Central memory CD4-positive, alpha-beta T cell (primary cell): ENCODE measurements at places on chromosomes 4 and X.

- no peak for DNase-seq
Measured at GRCh38 chrX:12974305-12974795, 560 bp upstream of the TMSB4X start.

- no peak for DNase-seq
Measured at GRCh38 chr4:1462768-1463075, 56.5 kb upstream of the NKX1-1 start.

DNA sequence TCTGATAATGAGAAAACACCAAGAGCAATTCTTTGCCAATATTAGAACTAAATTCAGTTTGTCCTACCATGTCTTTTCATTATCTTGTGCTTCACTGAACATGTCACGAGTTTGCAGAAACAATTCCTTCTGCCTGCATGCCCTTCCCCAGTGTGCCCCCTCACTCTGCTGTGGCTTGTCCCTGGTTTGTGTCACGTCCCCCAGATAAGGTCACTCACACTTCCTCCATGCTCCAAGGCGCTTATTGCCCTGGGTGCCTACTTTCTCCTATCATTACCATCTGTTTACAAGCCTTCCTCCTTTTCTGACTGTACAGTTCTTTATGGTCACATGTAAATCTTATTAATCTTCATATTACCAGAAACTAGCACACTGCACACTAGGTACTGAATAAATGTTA lies 394.1 kb downstream of the KCNIP4 start:
- DNase-seq = no peak

DNA sequence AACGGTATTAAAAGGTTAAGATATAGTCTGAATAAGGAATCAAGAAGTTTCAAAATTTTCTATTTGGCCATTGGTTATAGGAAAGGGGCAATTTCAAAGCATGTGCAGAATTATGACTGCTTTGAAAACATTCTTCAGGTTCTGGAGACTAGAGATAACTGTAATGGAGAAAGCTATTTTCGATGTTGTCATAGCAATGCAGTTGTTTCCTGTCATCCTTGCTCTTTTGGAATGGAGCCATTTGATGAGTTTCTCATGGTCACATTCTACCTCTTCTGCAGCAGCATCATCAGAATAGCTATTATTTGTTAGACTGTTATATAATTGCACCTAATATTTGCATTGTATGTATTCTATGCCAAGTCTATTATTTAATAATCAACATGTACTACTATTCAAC lies 368.2 kb upstream of the NR3C2 start:
- no peak for DNase-seq

DNA sequence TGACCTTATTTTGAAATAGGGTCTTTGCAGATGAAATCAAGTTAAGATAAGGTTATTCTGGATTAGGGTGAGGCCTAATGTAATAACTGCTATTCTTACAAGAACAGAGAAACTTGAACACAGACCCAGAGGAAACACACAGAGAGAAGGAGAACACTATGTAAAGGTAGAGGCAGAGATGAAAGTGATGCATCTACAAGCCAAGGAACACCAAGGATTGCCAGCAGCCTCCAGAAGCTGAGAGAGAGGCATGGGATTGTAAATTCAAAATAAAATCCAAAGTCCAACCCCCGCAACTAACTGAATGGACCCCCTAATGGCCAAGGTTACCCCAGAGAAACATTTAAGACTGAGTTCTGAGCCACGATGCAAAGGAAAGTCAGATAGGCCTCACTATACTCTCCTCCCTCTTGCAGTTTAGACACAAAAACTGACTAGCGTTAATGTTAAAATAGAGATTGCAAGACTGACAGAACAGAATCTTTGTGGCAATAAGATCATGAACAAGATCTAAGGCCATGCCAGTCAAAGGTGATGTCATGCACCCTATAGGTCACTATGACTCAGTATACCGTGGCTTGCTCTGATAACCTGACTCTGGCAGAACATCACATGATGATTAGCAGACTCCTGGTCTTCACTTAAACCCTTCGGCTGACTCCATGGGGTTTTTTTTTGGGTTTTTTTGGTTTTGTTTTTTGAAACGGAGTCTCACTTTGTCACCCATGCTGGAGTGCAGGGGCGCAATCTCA lies 42.9 kb downstream of the DDX60L start:
- no peak for DNase-seq

GRCh38 chrX:43000121-43000520 lies 222.2 kb upstream of the PPP1R2C start:
- no peak for DNase-seq

DNA sequence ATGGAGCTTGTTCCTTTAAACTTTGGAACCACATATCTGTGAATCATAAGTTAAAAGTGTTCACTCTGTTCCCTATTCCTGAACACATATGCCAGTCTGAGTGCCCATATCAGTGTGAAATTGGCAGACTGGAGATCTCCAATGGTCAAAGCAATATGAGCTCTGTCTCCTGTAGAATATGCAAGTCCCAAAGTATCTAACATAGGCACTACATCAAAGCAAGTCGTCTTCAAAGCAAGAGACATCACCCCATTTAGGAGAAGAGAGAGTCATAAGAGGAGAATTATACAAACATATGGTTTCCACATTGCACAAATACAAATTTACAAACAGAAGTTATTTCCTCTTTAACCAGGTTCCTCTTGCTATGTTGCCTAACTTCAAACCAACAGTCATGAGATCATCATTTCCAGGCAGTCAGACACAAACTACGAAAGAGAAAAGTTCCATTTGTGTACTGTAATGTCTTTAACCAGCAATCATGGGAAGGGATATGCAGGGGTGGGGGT lies 9.9 kb upstream of the GK start:
- DNase-seq = no peak

GRCh38 chr4:155529272-155529671 lies 137.4 kb upstream of the GUCY1A1 start:
- no peak for DNase-seq

- no peak for DNase-seq
Measured at GRCh38 chr4:78190068-78190467, 132.9 kb downstream of the FRAS1 start.

GRCh38 chr4:127555106-127555505 lies 77.7 kb upstream of the INTU start:
- no peak for DNase-seq

- no peak for DNase-seq
Measured at GRCh38 chr4:150381609-150382008, 200.3 kb upstream of the MAB21L2 start.

- no peak for DNase-seq
Measured at GRCh38 chrX:63330681-63331080, 20.5 kb downstream of the SPIN4 start.

DNA sequence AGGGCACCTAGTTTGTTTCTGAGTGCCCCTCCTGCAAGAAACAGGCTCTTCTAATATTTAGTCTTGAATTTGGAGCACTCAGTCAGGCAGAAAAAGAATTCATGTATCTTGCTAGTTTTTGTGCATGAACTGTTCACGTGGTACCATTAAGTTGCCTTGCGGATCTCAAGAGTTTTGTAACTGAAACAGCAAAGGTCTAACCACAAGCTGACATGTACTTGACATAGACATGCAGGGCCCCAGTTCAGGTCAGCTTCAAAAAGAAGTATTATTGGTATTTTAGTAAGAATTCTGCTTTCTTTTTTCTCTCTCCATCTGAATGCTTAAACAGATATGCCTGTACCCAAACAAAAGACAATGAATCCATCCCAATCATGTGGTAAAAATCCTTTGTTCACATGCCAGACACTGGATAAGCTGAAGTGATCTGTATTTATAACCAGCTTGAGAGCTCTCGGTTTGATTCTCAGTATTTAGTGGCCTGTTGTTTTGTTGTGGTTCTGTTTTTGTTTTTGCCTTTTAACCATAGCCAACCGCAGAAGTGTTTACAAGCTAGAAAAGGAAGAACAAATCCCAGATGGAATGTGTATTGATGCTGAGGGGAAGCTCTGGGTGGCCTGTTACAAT lies 13.0 kb downstream of the RGN start:
- DNase-seq = no peak

- peak; percentile 45 for DNase-seq
Measured at GRCh38 chrX:40174001-40174853, 76.5 kb upstream of the BCOR start.

GRCh38 chr4:18398661-18399060 lies 377.1 kb upstream of the LCORL start:
- no peak for DNase-seq

- DNase-seq = no peak
Measured at GRCh38 chr4:54783402-54784110, 125.8 kb downstream of the KIT start.

DNA sequence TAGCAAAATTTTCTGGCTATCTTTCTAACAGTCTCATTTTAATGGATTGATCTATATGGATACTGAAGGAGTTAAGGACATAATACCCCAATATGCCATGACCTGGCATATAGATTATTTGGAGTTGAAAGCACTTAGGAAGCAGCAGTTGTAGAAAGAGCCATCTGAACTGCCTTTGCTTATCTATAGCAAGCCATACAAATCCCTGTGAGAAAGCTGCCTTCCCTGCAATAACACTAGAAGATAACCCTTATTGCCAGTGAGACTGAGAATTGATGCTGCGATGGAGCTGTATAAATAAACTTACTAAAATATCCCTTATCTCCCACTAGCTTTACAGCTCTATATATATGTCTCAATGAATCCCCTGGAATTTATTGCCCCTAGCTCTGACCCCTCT lies 346.3 kb downstream of the TECRL start:
- no peak for DNase-seq

DNA sequence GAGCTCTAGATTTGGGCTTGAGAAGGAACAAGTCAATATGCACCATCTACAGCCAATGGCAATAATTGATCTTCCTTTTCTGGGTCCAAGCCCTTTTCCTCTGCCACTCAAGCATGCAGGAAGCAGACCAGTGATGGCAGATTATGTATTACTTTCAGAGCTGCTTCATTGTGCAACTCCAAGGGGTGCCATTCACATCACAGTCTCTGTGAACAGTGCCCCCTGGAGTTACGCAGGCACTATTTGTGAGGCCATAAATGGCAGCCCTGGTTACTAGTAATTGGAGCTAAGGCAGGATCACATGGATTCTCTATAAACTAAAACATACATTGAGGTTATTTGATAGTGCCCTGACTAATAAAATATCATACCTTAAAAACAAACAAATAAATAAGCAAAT lies 313.4 kb upstream of the SLC7A11 start:
- no peak for DNase-seq

DNA sequence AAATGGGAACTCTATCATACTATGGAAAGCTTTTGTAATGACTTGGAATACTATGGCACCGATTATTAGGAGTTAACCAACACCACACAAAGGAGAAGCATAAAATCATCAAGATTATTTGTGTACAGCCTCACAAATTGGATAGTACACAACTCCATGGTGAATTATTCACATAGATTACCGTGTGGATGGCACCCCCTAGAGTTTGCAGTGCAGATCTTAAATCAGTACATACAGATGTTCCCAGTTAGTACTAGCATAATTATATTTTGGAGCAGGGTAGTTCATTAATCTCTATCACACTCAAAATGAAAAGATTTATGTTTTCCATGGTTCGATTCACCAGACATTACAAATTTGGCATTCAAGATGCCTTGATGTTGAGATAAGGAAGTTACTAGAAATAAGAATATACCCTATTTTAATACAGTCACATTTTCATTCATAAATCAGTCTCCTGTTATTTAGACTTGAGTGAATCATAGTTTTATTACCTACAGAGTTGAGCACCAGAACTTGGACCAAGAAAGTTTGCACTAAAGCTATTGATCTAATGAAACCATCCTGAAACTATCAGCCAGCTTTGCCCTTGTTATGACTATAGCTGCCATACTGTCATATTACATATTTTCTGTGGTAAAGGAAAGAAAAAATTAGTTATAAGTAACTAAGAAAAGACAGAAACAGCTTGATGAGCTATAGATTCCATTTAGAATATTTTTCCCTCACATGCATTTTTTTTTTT lies 531.8 kb downstream of the GLUD2 start:
- no peak for DNase-seq

DNA sequence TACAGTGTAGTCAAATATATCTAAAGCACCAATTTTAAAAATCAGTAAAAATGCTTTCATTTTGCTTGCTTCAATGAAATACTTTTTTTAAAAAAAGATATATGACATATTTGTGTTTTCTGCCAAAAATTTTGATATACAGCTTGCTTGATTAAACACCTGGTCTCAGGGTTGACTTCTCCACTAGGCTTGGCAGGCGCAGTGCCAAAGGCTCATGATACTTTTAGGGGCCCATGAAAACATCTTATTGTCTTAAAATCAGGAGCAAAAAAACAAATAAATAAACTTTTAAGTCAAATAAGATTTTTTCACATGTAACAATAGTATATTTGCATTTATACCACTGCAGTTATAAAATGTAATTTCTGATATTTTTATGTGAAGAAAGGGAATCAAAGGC lies 95.6 kb downstream of the ADGRA3 start:
- no peak for DNase-seq

DNA sequence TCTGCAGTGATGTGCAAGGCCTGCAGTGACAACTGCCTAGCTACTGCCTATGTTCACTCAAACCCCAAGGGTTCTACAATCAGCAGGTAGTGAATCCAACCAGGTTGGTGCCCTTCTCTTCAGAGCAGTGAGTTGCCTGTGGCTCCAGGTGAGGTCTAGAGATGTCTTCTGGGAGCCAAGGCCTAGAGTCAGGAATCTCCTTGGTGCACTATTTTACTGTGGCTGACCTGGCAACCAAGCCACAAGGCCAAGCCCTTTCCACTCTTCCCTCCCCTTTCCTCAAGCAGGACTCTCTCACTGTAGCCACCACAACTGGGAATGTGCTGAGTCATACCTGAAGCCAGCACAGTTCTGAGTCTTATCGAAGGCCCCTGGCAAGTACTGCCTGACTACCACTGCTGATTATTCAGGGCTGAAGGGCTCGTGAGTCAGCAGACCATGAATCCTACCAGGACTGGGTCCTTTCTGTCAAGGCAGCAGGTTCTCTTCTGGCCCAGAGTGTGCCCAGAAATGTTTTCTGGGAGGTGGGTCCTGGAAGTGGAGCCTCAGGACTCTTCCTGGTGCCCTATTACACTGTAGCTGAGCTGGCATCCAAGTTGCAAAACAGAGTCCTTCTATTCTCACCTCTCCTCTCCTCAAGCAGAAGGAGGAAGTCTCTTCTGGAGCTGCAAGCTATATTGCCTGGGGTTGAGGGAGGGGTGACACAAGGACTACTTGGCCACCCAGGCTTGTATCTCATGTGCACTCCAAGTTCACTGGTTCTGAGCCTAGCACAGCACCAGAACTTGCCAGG lies 111.6 kb downstream of the BTC start:
- DNase-seq = no peak

- DNase-seq = no peak
Measured at GRCh38 chr4:22502895-22503814, 12.7 kb downstream of the ADGRA3 start.

- DNase-seq = no peak
Measured at GRCh38 chr4:138938366-138938690, 77.3 kb upstream of the NOCT start.

DNA sequence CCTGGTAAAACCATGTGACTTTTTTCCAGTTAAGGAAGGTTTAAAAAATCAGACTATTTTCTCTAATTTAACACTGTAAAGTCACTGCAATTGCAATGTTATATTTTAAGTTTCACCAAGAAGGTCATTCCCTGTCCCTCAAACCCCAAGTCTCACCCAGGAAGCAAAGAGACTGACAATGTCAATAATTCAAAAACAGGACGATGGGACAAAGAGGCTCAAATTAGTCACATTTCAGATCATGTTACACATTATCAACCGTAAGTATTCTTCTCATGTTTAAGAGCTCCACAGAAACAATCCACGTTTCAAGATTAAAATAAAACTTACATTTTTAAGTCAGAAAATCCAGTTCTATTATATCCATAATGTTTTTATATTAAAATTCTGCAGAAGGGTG lies 13.2 kb downstream of the SHISA3 start:
- no peak for DNase-seq
